ENCODE measurements at places on chromosomes 5 and 9.

GRCh38 chr9:133087429-133088145, 25.8 kb downstream of the CEL start:
- DNase-seq = no peak

DNA sequence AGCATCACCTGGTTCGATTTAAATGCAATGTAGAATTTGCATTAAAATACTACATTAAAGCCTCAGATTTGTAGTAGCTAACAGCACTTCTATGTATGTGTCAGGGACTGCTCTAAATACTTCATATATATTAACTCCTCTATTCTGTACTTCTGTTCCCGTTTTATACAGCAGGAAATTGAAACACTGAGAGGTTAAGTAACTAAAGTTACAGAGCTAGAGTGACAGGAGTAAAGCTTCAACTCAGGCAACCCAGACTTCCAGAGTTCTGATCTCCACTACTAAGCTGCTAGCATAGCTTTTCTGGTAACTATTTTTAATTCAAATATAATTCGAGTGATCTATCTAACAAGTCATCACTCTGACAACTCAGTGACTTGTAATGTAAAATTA, 619 bp upstream of the APC start:
- DNase-seq = peak; percentile 30

DNA sequence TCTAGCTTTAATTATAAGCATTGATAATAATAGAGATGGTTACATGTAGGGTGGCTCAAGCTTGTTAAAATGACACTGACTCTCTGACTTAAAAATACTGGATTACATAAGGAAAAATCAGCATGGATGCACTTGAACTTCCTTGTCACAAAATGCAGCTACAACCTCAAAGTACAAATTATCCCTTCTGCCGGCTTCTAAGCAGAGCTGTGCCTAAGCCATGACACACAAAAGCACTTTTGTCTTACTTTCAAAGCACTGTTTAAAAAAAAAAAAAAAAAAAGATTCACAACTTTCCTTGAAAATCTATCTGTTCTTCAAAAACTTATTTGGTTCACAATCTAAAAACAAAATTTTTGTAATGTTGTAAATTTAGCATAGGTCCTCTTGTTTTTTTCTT, 36.4 kb upstream of the ZFAND5 start:
- no peak for DNase-seq

GRCh38 chr9:21153336-21154017, 11.8 kb upstream of the IFNW1 start:
- DNase-seq = peak; percentile 45

DNA sequence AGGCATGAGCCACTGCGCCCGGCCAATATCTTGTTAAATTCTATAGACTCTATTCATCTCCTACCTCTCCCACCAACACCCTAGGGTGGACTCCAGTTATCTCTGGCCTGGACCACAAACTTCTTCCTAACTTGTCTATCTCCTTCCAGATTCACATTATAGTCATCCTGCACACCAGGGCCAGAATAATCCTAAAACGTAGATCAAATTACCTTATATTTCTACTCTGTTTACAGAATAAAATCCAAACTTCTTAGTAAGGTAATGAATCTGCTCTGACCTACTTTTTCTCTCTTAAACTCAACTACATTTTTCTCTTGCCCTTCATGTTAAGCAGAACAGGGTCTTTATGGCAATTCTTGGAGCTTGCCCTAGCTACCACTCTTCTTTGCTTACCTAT, 6.9 kb downstream of the ELL2 start:
- no peak for DNase-seq

GRCh38 chr5:137954131-137954879, 65.0 kb downstream of the PKD2L2 start:
- no peak for DNase-seq

- DNase-seq = no peak
Measured at GRCh38 chr5:113764382-113764781, 250.9 kb downstream of the YTHDC2 start.

GRCh38 chr9:114834386-114834785, 28.5 kb upstream of the TNFSF15 start:
- DNase-seq = peak; percentile 33

- no peak for DNase-seq
Measured at GRCh38 chr5:91126448-91126847, 256.7 kb downstream of the ARRDC3 start.

DNA sequence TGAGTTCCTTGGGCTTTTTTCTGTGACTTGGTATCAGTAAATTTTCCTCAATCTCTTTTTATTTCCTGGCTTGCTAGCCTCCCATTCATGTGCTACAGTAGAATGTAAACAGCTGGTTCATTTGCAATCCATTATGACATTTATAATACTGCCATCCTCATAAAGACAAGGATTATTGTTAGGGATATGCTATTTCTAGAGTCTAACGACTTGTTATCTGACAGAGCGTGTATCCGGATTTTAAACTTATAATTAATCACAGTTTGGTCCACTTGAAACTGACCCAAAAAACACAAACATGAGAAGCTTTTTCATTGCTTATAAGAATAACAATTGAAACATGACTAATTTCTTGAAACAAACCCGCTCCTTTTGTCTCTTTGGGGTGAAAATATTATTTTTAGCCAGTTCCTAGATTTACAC, 585.8 kb downstream of the TLE4 start:
- DNase-seq = no peak

- DNase-seq = peak; percentile 34
Measured at GRCh38 chr9:127523312-127523851, 72.1 kb downstream of the LRSAM1 start.

GRCh38 chr5:149759563-149759962, 29.5 kb downstream of the PPARGC1B start:
- DNase-seq = no peak

GRCh38 chr9:3962971-3963642, 336.8 kb downstream of the GLIS3 start:
- DNase-seq = no peak

DNA sequence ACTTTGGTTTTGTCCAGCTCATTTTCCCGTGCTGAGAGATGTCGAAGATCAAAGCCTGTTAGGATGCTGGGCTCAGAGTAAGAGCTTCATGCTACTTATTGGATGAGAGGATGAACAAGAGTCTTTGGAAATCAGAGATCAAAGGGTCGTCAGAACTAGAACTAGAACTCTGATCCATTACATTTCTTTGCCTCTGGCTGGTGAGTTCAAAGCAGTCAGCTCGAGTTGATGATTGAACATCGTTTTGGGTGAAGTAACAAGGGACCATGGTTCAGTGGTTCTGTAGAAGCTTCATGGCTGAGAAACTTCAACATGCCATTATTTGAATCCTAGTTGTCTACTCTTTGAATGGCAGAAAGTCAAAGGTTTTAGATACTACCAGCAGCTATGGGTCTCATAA, 320.3 kb downstream of the ARHGEF28 start:
- DNase-seq = no peak

DNA sequence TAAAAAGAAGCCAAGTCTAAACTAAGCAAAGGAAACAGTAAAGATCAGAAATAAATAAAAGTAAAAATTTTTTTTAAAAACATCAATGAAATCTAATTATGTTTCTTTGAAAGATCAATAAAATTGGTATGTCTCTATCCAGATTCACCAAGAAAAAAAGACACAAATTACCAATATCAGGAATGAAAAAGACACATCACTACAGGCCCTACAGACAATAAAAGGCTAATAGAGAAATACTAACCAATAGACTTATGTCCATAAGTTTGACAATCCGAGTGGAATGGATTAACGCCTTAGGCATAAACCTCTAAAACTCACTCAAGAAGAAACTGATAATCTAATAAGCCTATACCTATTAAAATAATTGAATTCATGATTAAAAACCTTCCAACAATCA, 12.4 kb downstream of the BRD3OS start:
- DNase-seq = no peak

DNA sequence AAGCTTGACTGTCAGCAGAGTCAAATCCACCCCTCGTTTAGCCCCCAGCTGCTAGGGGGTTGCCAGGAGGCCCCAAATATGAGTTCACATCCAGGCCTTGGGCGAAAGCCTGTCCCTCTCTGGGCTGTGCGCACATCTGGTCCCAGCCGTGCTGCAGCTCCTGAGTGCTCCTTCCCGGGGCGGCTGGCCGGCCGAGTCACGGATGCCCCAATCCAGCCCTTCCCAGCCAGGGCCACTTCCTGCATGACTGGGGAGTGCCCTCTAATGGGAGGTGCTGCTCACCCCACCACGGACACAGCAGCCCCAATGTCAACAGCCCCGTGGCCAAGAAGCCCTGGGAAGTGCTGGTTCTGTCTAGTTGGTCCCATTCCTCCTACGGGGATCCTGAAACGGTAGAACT, 103.5 kb upstream of the FCN2 start:
- DNase-seq = no peak

- no peak for DNase-seq
Measured at GRCh38 chr5:148970228-148970627, 92.6 kb downstream of the SH3TC2 start.

DNA sequence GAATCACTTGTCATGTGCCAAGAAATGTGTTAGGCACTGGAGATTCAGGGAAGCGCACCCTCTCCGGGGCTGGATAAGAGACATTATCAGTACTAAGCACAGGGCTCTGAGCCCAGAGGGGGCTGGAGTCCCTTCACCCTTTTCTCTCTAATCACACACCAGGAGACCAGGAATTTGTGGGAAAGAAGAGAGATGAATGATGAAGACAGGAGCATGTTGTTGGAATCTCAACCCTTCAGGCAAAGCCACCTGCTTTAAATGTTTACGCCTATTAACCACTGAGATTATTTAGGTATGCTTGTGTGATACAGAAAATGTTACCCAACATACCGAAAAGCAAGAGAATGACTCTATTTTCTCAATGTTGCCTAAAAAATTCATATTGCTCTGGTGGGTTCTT, 119.8 kb downstream of the ENTREP1 start:
- no peak for DNase-seq

- DNase-seq = peak; percentile 73
Measured at GRCh38 chr5:80255431-80255810, 427 bp downstream of the SERINC5 start.

DNA sequence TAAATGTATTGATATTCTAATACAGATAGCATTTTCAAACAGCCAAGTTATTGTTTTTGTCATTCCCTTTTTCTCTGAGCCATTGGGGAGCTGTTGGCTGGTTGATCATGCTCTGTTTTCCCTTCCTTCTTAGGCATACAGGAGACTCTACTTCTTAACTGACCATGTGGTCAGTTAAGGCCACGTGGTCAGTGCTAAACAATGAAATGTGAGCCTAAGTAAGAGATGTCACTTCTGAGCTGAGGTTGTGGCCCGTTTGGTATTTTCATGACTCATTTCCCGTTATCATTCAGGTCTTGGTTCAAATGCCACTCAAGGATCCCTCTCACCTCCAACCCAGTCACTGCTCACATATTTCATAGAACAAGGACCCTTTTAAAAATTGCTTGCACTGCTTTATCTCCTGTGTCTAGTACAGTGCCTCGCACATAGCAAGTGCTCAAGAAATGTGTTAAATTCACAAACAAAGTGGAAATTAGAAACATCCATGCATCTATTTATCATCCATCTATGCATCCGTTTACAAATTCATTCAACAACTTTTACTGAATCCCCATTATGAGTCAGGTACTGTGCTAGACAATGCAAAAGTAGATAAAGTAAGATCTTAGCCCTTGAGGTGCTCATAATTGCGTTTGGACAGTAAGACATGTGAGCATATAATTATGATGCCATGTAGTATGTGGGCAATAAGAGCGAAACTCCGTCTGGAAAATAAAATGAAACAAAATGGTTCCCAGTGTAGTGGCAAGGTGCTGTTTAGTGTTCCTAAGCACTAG, 50.7 kb downstream of the ARRDC3 start:
- no peak for DNase-seq

DNA sequence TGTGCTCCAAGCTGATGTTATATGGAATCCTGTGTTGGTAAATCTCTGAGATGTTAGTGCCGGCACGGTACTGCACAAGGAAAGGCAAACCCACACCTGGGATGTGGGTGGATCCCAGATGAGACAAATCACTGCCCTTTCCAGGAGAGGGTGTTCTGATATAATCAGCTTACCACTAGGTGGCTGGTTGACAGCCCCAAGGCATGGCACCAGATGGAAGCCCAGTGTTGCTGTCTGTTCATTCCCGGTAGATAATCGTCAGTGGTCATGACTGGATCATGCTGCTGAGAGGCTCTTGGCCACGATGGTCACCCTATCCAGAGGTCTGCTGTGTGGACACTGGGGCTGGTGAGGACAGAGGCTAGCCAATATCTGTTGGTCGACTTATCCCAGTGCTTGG, 184.0 kb downstream of the CACNA1B start:
- DNase-seq = no peak

DNA sequence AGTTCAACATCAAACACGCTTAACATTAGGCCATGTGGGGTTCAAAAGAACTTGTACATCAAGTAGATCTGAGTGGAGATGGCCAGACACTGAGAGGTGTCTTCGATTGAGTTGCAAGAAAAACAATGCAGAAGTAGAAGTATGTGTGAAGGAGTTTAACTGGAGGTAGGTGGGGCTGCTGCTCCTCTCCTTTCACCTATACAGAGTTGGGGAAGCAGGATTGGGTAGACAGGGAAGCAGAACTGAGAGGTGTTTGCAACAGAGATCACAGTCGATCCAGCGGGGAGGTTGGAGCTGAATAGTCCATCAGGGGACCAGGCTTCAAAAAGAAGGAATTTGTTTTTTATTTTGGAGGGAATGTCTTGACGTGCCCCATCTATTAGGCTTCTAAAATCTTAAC, 61.7 kb upstream of the SLC27A6 start:
- no peak for DNase-seq

DNA sequence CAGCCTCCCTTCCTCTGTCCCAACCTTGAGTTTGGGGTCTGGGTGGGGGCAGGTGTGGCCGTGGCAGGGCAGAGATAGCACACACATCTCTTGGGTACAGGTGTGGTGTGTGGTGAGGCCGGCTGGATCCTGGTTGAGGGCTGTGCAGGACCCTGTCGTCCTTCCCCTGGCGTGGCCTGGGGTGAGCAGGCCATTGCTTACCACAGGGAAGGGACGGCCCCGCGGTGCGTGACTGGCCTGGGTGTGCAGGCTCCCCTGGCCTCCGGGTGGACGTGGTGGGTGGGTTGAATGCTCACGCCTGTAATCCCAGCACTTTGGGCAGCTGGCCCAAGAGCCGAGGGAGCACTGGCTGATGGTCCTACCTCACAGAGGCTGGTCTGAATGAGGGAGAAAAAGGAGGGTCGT, 1.2 kb downstream of the ARRDC1 start:
- no peak for DNase-seq

- DNase-seq = no peak
Measured at GRCh38 chr5:94268226-94268625, 350.2 kb downstream of the KIAA0825 start.

DNA sequence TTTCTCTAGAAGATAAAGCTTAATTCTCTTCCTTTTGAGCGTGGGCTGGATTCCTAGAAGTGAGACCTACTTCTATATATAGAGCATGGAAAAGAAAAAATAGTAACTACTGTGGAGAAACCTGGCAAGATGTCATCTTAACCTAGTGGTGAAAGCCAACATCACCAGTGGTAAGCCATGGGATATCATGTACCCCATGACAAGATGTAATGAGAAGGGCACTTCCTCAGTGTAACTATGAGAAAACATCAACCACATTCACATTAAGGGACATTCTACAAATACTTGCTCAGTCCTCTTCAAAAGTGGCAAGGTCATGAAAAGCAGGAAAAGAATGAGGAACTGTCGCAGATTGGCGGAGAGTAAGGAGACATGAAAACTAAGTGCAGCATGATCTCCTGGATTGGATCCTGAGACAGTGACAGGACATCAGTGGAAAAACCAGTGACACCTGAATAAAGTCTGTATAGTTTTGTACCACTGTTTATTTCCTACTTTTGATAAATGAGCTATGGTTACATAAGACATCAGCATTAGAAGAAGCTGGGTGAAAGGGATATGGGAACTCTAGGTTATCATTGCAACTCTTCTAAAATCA, 65.4 kb downstream of the PRRC1 start:
- DNase-seq = peak; percentile 13

Measured in suppressor macrophage treated with lipopolysaccharide for 4 hours (primary cell).